ENCODE measurements at places on chromosomes 5 and 9.
A peak's percentile ranks its signal among the peaks of the same experiment; 100 is the strongest.

DNA sequence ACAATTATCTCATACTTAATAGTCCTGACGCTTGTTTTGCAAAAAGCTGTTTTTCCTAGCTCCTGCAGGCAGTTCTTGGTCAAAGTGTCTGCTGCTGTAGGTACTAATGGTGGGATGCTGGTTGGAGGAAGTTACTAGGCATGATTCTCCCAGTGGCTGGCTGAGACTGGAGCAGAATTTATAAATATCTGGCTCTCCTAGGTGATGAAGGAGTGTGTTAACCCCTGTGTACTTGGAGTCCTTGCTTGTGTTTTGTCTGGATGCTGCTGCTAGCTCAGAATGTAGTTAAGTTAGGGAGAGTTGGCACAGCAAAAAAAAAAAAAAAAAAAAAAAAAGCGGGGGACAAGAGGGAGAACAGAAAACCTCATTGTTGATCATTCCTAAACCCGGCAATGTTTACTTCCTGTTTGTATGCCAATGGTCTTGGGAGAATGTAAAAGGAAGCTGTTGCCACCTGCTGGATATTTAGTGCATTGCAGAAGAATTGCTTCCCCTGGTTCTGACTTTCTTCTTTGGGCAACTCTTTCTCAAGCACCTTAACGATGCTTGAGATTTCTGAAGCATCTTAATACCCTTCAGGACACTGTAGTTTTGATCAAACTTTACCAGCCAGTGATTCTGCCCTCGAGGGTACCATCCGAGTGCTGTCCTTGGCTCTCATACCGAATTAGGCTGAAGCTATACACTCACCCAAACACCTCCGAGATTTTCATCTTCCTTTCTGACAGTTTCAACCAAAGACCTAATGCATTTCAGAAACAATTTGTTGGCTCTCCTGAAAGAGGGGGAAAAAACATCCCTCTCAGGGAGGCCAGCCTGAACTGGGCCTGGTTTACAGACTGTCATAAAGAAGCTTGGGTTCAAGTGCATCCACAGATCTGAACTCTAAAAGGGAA lies 71.7 kb upstream of the WWC1 start:
- peak; percentile 42 for DNase-seq

DNA sequence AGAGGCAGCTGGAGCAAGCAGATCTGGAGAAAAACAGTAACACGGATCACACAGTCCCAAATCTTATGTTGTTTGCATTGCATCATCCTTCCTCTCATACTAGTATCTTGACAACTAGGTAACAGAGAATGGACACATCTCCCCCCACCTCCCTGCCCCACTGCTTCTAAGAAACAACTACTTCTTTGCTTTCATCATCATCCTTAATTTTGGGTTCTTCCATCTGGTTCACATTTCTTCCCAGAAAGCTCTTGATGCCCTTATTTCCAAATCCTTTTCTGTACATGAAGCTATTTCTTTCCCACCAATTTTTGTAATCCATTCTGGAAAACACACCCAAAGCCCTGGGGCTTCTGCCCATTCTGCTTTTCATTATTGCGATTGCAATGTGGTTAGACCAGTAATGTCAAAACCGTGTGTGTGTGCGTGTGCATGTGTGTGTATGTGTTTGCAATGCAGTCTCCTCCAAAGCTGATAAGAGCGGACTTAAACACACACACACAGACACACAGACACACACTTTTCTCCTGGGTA lies 254.7 kb upstream of the SLC30A5 start:
- DNase-seq: no peak

DNA sequence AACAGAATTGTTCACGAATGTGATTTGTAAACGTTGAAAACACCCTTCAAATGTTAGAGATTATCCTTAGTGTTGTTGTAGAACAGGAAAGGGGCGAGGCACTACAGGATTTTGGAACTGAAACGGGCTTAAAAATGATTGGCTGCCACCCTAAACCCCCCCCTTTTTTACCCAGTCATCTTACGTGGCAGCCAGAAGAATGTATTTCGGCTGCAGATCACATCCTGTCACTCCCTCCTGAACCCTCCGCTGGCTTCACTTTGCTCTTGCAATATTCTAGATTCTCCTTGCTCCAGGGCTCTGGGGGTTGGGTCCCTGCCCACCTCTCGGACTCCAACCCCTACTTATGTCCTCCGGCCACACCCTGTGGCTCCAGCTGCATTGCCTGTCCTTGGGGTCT lies 13.9 kb upstream of the UNC5A start:
- DNase-seq: no peak

GRCh38 chr5:147522435-147522834 lies 12.6 kb upstream of the DPYSL3 start:
- no peak for DNase-seq

GRCh38 chr5:143341807-143342570 lies 61.5 kb downstream of the NR3C1 start:
- DNase-seq: no peak

- DNase-seq: no peak
Observed at GRCh38 chr9:26152350-26152749, 474.1 kb upstream of the TUSC1 start.

DNA sequence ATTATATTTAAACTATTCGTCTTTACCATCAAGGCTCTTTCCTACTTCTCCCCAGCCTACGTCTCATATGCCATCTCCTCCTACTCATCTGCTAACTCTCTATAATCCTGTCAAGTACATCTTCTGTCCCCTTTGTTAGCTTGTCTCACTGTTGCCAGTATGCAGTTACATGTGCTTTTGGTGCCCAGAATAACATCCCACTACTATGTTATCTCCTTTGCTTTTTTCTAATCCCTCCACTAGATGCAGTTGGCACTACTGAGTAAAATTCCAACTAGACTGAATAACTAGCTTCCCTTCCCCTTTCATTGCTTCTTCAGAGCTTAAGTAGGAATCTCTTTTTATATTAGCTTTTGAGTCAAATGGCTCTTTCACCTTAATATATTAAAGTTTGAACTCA lies 3.0 kb upstream of the ARRDC3 start:
- DNase-seq: no peak

DNA sequence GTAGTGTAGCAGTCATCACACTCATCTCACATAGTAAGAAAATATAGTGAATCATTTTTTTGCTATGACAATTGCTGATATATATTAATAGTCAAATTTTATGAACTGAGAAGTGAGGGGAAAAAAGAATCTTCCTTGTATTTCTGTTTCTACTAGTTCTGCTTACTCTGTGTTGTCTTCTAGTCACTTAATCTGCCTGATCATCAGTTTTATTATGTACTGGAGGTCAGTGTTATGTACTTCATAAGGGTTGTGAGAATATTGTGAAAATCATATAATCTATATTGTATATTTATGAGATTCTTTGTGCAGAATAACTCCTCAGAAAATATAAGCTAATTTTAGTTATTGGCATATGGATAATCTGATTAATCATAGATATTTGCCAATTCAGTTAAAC lies 546.9 kb upstream of the RIOK2 start:
- no peak for DNase-seq

DNA sequence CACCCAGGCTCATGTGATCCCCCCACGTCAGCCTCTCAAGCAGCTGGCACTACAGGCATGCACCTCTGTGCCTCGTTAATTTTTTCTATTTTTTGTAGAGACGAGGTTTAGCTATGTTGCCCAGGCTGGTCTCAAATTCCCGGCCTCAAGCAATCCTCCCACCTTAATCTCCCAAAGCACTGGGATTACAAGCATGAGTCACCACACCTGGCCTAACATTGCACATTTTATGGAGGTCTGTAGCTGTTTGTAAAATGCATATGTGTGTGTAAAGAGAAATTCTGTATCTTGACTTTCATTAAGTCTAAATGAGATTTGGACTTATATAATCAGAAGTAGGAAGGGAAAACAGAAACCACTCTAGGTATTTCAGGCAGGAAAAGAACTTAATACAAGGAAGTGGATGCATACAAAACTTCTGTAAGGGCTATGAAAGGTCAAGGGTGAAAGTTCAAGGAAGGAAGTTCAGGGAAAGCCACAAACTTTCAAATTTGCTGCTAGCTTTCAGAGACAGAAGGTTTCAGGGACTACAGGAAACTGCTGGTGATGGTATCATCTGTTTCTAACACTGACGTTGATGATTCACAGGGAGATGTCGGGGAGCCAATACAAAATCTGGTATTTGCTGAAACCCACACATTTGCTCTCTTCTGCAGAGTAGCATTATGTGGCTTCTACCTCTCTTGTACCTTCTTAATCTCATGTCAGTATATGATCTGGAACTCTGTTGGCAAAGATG lies 209.4 kb downstream of the PIK3R1 start:
- peak; percentile 76 for DNase-seq

GRCh38 chr5:178555771-178556211 lies 34.4 kb downstream of the COL23A1 start:
- DNase-seq: no peak

DNA sequence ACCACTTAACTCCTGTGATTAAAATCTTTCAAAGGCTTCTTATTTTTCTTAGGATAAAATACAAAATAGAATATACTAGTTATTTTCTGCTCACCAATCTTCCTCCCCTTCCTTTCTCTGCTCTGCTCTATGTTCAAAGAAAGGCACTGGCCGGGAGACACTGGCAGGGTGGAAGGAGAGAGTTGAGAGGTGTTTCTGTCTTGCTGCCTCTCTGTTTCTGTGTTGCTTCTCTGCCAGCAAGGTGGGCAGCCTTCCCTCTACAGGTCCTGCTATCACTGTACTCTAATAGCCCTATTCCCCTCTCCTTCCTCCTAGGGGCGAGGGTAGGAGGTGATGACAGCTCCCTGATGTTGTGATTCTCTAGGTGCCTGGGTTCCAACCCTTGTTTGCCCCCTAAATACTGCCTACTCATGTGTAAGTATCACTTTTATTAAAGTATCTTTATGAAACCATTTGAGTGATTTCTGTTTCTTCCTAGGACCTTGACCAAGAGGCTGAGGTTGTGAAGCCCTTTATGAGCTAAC lies 515.1 kb downstream of the TLE4 start:
- DNase-seq: no peak

DNA sequence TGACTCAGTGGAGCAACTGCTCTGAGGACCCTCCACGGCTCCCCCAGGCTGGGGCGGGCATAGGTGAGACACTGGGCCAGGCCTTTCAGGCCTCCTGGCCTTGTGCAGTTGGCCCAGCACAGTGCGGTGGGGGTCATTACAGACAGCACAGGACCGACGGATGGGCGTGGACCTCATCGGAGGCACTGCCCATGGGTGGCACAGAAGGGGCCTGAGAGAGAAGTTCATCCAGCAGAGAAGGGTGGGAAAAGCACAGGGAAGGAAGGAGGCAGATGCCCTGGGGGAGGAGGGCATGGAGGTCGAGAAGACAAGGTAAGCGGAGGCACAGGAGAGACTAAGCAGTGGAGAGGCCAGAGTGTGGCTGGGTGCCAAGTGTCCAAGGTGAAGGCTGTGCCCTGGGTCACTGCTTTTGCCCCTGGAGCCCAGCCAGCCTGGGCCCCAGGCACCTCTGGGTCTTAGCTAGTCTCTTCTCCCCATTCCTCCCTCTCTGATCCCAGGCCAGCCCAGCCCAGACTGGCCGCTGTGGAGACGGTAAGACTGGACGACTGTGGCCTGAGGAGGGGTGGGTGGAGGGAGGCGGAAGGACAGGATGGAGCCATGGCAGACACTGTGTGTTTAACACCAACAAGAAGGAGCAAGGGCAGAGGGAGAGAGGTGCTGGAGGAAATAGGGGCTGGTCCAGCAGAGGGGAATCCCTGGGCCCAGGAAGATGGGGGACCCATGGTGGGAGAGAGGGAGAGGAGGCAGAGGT lies 5.7 kb downstream of the IL3 start:
- no peak for DNase-seq

DNA sequence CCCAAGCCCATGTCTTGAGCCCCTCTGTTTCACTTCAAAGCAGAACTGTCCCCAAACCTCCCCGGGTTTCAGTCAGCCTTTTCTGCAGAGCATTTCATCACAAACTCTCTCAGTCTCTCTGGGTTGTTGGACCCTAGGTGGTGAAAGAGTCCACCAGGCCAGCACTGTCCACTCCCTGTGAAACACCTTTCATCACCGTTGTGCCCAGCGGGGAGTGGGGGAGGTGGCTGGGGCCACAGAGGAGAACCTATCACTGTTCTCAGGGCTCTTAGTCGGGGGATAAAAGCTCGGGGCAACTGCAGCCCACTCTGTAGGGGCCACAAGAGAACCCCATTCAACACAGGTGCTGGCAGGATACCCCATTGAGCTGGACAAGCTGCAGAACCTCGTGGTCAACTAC lies 5.4 kb upstream of the RABL6 start:
- DNase-seq: no peak

- DNase-seq: no peak
Observed at GRCh38 chr5:89983216-89983615, 426.3 kb downstream of the CETN3 start.

DNA sequence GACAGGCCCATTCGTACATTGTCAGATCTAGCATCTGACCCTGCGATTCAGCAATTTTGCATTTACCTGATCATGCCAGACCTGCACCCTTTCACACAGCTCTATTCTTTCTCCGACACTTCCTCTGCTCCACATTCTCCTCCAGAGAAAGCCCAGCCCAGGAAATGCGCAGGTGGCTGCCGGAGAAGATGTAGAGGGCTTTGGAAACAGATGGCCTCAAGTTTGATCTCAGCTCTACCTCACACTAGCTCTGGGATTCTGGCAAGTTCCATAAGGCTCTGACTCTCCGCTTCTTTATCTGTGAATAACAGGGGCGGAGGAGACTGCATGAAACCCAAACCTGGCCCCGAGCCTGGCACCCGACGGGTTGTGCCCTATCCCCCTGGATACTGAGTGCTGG lies 61.5 kb downstream of the GABBR2 start:
- DNase-seq: no peak

GRCh38 chr5:148186248-148187003 lies 16.4 kb upstream of the SPINK6 start:
- no peak for DNase-seq

DNA sequence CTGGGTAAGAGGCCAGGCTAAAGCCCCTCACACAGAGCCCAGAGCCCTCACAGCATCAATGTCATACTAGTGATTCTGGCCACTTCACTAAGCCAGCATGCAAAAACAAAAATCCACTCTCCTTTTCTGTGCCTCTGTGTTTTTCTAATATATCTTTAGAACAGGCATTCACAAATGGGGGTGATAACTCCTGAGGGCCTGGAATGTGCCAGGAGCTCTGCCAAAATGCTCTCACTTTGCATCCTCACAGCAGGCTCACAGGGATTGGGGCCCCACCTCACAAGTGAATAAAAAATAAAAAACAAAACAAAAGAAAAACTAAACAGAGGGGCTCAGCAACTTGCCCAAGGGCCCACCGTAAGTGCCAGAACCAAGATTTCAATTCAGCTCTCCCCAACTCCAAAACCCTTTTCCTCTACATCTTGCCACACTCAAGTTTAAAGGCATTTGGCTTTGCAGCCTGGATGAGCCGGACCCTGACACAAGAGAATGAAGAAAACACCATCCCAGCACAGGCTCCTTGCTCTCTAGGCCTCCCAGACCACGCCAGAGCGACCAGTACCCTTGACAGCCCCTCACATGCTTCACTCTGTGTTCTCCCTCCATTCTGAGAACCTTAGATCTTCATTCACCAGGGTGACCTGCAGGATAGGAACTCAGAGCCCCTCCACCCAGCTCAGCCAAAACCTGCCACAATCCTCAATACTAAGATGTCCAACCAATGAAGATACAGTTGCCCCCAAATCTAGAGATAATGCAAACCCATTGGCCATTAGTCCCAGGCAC lies 51.3 kb downstream of the SAXO1 start:
- DNase-seq: no peak

Measured in KG1 (cell line).